ENCODE measurements at places on chromosomes 13 and 19.

DNA sequence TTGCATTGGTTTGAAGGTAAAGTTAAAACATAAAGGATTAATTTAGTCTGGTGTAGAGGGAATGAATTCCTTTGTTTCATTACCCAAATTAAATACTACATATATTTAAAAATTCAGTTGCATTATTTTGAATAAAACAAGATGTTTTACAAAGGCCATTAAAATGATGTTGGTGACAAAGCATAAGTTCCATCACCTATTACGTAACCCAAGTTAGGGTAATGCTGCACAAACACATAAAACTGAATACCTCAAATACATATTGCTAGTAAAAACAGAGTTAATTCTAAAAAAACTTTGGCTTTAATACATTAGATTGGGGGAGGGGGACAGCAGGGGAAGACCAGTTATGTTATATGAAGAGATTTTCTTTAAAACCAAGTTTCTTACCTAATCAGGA is 80.3 kb downstream of the SERP2 start:
- DNase-seq: no peak

- DNase-seq: peak; percentile 95
Observed at GRCh38 chr13:113410472-113411201, 42.7 kb downstream of the ADPRHL1 start.

DNA sequence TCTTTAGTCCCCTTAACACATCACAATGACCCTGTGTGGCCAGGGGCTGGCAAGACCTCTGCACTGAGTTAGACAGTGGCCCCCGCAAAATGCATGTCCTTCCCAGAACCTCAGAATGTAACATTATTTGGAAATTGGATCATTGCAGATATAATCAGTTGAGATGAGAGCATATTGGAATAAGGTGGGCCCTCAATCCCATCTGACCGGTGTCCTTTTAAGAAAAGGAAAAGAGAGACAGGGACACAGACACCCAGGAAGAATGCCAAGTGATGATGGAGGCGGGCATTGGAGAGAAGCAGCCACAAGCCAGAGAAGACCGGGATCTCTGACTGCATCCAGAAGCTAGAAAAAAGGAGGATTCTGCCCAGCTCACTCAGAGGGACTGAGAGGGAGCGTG is 1.8 kb downstream of the FAM187B start:
- DNase-seq: no peak

GRCh38 chr13:23928985-23929384 is 31.7 kb upstream of the C1QTNF9B start:
- DNase-seq: peak; percentile 81

DNA sequence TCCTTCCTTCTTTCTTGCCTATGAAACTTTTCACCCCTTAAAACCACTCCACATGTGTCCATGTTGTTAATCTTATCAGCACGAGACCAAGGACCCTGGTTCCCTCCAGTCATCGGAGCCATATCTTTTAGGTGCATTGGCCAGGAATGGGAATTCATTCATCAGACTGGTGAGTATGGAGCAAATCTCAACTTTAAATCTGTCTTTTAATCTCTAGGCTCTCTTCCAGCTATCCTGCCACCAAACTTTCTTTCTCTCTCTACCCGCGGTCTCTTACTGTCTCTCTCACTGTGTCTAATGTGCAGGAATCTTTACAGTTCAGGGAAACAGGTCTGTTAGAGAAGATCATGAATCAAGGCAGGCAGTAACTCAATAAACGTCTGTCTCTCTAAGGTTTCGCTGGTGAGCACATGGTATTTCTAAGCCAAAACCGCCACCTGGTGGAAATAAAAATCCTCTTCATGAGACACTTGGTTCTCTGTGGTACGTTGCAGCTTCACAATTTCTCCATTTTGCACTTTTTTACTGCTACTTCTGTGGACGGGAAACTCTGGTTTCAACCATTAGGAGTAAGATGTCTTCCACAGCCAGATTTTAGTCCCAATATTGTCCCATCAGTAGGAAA is 16.1 kb downstream of the LGALS16 start:
- DNase-seq: peak; percentile 63

GRCh38 chr13:25753976-25754375 is 297.8 kb downstream of the SHISA2 start:
- no peak for DNase-seq

DNA sequence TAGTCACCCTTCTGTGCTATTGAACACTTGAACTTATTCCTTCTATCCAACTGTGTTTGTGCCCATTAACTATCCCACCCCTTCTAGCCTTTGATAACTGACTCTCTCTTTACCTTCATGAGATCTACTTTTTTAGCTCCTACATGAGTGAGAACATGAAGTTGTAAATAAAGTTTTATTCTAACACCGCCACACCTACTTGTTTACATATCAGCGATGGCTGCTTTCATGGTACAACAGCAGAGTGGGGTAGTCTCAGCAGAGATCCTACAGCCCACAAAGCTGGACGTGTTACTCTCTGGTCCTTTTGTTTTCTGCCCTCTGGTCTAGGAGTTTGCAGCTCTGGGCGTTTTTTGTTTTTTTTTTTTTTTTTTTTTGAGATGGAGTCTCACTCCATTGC is 23.7 kb downstream of the VSTM1 start:
- no peak for DNase-seq

- DNase-seq: no peak
Observed at GRCh38 chr13:87678372-87678752, 7.2 kb downstream of the SLITRK5 start.

GRCh38 chr19:16615808-16616207 is 12.2 kb downstream of the MED26 start:
- no peak for DNase-seq

DNA sequence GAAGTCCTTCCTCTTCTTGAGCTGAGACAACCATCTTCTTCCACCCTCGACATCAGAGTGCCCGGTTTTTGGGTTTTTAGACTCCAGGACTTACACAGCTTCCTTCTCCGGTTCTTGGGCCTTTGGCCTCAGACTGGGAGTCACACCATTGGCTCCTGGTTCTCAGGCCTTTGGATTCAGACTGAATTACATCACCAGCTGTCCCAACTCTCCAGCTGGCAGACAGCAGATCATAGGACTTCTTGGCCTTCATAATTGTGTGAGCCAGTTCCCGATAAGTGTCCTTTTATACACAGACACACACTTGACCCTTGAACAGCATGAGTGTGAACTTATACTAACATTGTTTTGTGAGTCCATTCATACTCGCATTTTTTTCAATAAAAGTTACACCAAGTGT is 166.0 kb upstream of the UBL3 start:
- DNase-seq: no peak

GRCh38 chr19:54207983-54208783 is 7.5 kb downstream of the RPS9 start:
- peak; percentile 86 for DNase-seq

- peak; percentile 26 for DNase-seq
Observed at GRCh38 chr13:110274687-110275086, 32.3 kb downstream of the COL4A1 start.

GRCh38 chr13:106078191-106078590 is 457.3 kb downstream of the EFNB2 start:
- peak; percentile 47 for DNase-seq

DNA sequence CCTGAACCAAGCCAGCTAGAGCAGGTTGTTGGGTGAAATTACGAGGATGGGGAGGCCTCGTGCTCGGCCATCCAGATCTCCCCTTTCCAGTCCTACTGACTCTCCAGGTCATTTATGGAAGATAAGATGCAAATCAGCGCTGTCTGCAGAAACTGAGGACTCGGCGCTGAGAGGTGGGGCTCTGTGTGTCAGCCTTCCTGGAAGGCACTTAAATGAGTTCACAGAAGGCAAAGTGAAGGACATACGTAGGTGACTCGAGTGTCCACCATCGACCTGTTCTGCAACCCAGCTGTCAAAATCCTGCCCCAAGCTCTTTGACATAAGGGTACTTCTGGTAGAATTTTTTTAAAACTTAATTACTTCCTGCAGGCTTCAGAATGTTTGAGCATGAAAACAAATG is 86.4 kb downstream of the RAB20 start:
- no peak for DNase-seq

- no peak for DNase-seq
Observed at GRCh38 chr13:77916488-77916887, 2.1 kb downstream of the EDNRB start.

DNA sequence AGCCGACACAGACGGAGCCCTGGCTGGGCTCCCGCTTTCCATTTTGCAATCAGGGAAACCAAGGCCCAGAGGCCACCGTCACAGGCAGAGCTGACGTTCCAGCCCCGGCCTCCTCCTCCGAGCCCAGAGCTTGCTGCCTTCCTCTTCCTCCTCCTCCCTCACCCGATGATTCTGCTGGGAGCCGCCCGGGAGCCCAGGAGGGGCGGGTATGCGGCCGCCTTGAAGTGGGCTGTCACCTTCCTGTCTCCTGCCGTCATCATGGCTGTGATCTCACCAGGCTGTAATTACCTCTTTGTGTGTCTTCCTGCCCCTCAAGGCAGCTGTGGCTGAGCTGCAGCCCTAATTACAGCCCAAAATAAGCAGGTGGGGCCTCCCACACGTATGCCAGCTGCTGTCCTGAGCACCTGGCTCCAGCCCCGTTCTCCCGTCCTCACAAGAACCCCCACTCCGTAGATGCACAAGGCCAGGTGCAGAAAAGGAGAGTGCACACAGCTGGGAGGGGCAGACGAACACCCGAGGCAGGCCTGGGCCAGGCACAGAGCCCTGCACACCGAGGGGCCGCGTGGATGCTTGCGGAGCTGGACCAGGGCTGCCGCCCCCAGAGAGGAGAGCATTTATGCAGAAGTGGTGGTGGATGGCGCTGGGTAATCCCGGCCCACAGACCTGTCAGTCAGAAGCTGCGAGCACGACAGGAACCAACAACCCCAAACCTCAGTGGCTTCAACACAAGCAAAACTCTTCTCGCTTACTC is 4.0 kb downstream of the TPGS1 start:
- no peak for DNase-seq

DNA sequence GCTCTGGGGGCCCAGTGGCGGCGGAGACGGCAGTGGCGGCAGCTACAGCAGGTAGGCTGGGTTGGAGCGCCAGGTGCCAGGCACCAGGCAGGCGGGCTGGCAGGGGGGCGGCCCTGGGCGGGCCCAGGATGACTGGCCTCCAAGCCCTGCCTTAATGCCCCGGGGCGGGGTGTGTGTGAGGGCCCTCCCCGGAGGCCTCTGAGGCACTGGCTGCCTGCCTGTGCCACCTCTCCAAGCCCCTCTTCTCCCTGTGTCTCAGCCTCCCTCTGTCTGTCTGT is at the start of gene KLK11:
Gene KLK11 (minus strand): TSS at position 63 of the 278 bp plus-strand sequence. CDS start 985 bp downstream, outside the sequence.
- DNase-seq: no peak

DNA sequence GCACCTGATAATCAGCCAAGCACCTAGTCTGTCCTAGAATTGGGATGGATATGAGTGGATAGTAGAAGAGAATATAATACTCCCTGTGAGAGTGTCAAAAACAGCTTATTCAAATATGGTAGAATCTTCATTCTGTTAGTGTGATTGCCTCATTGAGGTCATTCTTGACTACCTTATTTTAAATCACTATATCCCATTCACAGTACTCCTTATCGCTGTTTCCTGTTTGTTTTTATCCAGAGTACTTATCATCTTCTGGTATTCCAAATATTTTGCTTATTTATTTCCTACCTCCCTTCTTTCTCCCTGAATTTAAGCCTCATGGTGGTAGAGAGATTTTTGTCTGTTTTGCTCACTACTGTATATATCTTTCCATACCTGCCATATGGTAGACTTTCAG is 9.9 kb downstream of the NDFIP2 start:
- DNase-seq: no peak

DNA sequence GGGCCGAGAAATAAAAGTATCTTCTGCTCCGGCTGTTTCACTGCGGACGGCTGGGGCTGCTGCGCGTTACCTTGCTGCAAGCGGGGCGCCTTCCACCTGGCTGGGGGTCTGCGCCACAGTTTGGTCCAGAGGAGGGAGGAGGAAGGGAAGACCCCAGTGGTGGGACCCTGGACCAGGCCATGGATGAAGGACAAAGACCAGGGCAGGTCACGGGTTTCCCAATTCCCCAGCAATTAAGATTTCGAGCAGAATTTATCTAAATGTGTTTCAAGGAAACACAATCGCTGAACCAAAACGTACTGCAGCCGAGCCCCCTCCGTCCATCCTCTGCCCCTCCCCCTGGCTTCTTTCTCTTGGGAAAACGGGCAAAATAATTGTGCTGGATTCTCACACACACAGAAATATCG is 2.9 kb downstream of the SOX1 start:
- DNase-seq: no peak

GRCh38 chr19:48815870-48816501 is 5.2 kb upstream of the BCAT2 start:
- no peak for DNase-seq

DNA sequence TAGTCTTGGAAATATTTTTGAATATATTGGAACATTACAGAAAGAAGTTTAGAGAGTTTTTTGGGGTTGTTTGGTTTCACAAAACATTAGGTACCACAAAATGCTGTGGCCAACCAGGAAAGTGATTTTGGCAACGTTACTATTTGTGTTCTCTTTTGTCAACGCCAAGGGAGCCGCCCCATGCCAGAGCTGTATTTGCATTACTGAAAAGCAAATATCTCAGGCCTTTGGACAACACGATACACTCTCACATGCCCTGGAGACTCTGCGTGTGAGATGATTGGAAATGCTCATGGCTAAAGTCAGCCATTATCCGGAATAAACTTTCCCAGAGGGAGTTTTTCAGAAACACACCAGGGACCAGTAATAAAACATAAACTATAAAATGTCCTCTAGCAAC is 324.6 kb downstream of the SHISA2 start:
- DNase-seq: no peak

DNA sequence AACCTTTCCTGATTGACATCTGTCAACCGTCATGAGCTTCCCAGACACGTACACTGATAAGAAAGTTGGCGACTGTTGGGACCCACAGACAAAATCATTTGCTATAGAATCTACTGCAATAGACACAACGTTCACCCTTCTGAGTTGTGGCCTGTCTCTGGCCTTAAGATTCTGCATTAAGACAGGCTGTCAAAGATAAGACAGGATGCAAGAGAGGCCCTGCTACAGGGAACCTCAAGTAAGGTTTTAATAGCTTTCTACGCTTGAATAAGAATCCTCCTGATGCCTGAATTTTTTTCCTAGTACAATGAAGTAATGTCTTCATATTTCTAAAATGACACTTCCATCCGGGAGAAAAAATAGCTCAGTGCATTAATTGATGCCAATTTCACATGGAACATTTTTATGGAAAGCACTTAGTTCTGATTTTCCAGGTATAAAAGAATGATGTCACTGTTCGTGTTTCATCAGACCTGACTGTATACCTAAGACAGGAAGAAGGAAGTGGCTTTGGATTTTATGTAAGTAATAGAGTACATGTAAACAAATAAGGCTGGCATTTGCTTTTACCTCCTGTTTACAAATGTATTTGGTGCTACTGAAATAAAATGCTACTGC is 275.2 kb upstream of the GPC6 start:
- no peak for DNase-seq

GRCh38 chr19:16347706-16348105 is 23.1 kb downstream of the KLF2 start:
- no peak for DNase-seq

DNA sequence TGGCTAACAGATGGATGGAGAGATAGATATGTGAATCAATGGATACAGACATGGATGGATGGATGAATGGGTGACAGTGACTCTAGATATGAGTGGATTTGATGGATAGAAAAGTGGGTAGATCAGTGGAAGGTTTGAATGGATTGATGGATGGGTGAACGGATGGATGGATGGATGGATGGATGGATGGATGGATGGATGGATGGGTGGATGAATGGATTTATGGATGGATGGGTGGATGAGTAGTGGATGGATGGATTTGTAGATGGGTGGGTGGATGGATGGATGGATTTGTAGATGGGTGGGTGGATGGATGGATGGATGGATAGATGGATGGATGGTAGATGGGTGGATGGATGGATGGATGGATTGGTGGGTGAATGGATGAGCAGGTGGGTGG is 6.8 kb downstream of the CELF5 start:
- no peak for DNase-seq
